Activated CD4-positive, alpha-beta T cell treated with anti-CD3 and anti-CD28 coated beads for 36 hours (primary cell): ENCODE measurements at places on chromosomes 5 and 9. TPM values are rescaled to one million over a fixed set of nuclear protein-coding genes. Genes with fewer than 3 reads are reported as not detected.

CTNNAL1 gene
- total RNA-seq: 13.0 TPM

HEMGN gene
- 2.9 TPM for total RNA-seq

ANKRD31 gene
- 0.66 TPM for total RNA-seq

AFAP1L1 gene
- total RNA-seq: 0.18 TPM

SPATA31E1 gene
- total RNA-seq: not detected

CCL27 gene
- 0.23 TPM for total RNA-seq
